ENCODE measurements at places on chromosomes 4 and X. TPM values are rescaled to one million over a fixed set of nuclear protein-coding genes. Genes with fewer than 3 reads are reported as not detected.

GRCh38 chr4:177052211-177052934 lies 257.3 kb upstream of the NEIL3 start:
- no peak for DNase-seq

DNA sequence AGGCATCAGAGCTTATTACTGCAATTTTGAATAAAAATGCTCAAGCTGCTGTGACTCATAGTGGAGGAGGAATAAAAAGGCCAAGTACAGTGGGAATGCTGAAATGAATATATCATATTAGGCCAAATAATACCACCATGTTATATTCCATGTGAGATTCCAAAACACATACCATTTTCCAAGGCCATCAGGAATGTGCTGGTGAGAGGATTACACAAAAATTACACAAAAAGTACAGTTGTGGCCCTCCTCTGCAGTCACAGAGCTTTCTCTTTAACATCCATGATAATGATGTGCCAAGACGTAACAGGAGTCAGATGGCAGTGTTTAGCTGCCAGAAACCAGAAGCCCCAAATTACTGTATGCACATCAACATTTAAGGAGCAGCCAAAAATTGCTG lies 153.5 kb downstream of the PCDH18 start:
- no peak for DNase-seq

Gene ARAP2
- total RNA-seq = 45.4 TPM

Gene OPRPN
- not detected for total RNA-seq

DNA sequence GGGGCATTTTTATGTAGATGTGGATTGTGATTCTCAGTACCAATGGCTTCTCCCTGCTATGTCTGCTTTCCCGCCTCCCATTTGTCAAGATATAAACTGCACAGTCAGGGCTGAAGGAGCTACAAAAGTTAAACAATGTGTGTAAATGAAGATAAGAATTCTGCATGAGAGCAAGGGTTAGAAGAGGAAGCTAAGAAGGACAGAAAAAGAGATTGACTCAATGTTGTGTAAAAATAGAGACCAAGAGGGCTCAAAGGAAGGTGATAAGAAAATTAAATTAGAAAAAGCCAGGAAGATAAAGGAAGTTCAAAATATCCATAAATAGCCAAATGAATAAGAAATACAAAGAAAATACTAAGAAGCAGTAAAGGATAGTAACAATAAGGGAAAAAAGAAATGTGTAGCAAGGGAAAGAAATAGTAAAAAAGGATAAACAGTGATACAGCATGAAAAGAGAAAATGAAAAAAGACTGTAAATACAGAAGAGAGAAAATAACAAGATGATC lies 82.5 kb downstream of the AMELX start:
- no peak for DNase-seq

DNA sequence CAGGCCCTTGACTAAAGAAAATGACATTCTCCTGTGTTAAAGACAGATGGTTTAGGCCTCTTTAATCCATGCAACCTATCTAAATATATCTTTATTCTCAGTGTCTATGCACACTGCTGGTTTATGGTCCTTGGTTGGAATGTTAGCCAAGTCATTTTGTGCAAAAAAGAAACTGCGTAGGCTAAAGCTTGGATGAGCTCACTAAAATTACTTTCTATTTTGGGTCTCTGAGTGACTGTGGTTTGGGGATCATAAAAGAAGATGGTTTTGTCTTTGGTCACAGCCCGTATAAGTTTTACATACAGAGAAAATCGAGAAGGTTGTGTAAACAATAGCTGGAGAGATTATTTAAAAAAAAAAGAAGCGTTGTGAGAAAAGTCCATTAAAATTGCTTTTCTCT lies 443.6 kb downstream of the UBE2NL start:
- no peak for DNase-seq

Gene RAB9B
- 0.17 TPM for total RNA-seq

DNA sequence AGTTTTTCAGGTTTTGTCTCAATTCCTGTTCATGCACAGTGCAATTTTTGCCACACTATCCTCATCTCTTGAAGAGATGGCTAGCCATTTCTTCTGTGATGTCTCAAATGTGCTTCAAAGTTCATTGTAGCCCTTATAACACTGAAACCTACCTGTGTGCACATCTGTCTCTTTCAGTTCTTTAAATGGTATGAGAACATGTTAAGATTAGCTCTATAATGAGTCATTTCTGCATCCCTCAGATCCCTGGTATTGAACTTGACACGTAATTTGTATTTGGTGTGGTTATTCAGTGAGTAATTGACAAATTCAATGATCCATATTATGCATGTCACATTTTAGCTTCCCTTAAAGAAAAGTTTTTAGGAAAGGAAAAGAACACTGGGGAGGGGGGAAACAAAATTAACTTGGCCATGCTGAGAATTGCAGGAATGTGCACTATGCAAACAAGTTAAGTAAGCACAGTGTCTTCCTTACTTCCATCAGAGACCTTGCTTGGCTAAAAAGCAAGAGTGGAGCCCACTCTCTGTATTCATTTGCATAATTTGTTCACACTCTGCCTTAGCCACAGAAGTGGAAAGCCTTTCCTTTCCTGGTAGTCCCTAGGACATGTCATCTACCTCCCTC lies 659.8 kb upstream of the MAGEB2 start:
- no peak for DNase-seq

- no peak for DNase-seq
Observed at GRCh38 chrX:101787934-101788333, 128.3 kb upstream of the ARMCX2 start.

GRCh38 chr4:113657586-113658233 lies 103.8 kb downstream of the CAMK2D start:
- peak; percentile 46 for DNase-seq

Gene ADRA2C
- not detected for total RNA-seq

DNA sequence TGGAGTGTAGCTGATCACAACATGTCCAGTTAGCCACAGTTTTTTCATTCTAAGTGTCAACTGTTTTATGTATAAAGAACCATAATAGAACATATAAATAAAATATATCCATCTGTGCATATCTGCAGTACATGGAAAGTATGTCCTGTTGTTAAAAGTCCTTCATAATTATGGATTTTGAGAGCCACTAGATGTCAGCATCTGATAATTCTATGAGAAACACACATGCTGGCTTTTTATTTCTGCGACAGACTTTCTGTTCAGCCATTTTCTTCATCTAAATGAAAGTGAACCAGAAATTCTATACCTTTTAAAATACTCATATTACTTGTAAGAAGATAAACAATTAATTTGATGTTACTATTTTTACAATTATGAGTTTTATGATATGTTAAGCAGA lies 251.5 kb downstream of the GPM6A start:
- DNase-seq = no peak

DNA sequence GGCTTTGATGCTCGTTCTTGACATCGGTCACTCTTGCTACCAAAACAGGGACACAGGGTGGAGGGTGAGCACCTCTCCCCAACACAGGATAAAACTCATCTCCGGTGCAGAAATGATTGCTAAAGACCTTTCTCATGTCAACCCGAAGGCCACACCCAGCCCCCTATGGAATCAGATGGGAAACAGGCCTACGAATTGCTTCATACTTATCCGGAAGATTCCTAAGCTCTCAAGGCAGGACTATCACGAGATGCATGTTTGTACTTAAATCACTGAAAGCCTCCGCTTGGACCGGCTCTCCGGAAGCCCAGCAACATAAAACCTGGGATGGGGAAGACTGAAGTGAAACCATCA lies 74.9 kb downstream of the MTMR1 start:
- no peak for DNase-seq

DNA sequence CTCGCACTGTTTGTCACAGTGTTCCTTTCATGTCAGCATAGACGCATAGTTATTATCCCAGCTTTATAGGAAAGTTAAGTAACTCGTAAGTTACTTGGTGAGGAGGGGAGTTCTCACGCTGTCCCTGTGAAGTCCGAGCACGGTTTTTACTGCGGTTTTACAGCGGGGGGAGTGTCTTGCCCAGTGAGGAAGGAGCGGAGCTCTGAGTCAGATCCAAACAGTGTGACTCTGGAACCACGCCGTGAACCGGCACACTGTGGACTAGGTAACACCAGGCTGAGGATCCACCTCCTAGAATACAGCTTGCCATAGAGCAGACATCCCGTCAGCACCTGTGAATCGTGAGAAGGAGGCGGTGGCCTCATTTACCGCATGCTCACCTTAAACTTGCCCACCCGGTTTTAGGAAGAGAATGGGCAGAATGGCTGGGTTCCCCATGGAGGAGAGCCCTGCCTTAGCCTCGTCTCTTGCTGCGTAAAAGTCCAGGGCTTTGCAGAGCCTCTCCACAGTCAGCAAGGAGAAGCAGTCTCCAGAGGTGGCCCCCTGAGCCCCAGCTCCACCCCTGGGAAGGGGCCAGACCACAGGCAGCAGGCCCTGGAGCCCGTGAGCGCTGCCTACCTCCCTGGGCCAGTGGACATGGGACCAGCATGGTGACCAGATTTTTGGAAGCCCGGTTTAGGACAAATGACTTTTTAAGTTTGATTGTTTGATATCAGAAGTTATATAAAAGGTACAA lies 40.2 kb upstream of the HGFAC start:
- DNase-seq = no peak

- no peak for DNase-seq
Observed at GRCh38 chr4:17583941-17584340, 6.9 kb downstream of the LAP3 start.

Gene NPY2R
- not detected for total RNA-seq
